A673 (cell line): ENCODE measurements at places on chromosomes 3 and 15. TPM values are rescaled to one million over a fixed set of nuclear protein-coding genes. Genes with fewer than 3 reads are reported as not detected.

DNA sequence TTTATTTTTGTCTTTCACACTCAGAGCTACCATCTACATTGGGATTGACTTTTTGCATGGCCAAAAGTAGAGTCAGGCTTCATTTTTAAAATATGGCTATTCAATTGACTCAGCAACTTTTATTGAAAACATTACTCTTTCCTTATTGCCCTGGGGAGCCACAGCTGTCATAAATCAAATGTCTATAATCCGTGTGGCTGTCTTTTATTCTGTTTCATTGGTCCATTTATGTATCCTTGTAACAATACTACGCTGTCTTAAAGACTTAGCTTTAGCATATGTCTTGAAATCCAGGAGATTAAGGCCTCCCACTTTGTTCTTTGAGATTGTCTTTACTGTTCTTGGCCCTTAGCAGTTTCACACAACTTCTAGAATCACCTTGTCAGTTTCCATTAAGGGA, 55.2 kb downstream of the CEMIP start:
- no peaks in the 10 kb centered on the region for H3K27me3 ChIP-seq
- no peaks in the 10 kb centered on the region for H3K36me3 ChIP-seq
- no peak overlapping the region for H3K4me3 ChIP-seq
- no peaks in the 10 kb centered on the region for H3K4me1 ChIP-seq
- no peak for DNase-seq

GRCh38 chr3:12303993-12304392, 15.1 kb downstream of the PPARG start:
- no peaks in the 10 kb centered on the region for H3K36me3 ChIP-seq
- DNase-seq, result no peak
- peaks cover 9% of the 10 kb centered on the region for H3K27me3 ChIP-seq
- no peaks in the 10 kb centered on the region for H3K4me1 ChIP-seq

The ITPKA gene
- total RNA-seq, result 4.3 and 5.6 TPM in 2 replicates

The CEP19 gene
- total RNA-seq, result 6.0 TPM in 2 replicates

The CLRN1 gene
- not detected in 2 replicates for total RNA-seq

- H3K4me1 ChIP-seq, result peaks cover 21% of the 10 kb centered on the region
- H3K27me3 ChIP-seq, result no peaks in the 10 kb centered on the region
- no peak overlapping the region for H3K27ac ChIP-seq
- peak; percentile 30 for DNase-seq
- no peak overlapping the region for H3K4me3 ChIP-seq
- no peaks in the 10 kb centered on the region for H3K36me3 ChIP-seq
Measured at GRCh38 chr3:66053550-66054094, 14.9 kb upstream of the MAGI1 start.

The CYP11A1 gene
- not detected in 2 replicates for total RNA-seq

The TWF2 gene
- 18.3 and 21.0 TPM in 2 replicates for total RNA-seq

The CSTA gene
- total RNA-seq, result 3.8 and 6.5 TPM in 2 replicates

GRCh38 chr3:106817706-106818105, 559.5 kb upstream of the CCDC54 start:
- no peak overlapping the region for H3K4me3 ChIP-seq
- H3K4me1 ChIP-seq, result peaks cover 3% of the 10 kb centered on the region
- no peaks in the 10 kb centered on the region for H3K36me3 ChIP-seq
- H3K27me3 ChIP-seq, result no peaks in the 10 kb centered on the region
- no peak overlapping the region for H3K27ac ChIP-seq

GRCh38 chr3:171833789-171834460, 9.2 kb upstream of the TMEM212 start:
- no peaks in the 10 kb centered on the region for H3K36me3 ChIP-seq
- peak; percentile 37 for DNase-seq
- H3K4me1 ChIP-seq, result peaks cover 14% of the 10 kb centered on the region
- no peak overlapping the region for H3K27ac ChIP-seq
- H3K4me3 ChIP-seq, result no peak overlapping the region

DNA sequence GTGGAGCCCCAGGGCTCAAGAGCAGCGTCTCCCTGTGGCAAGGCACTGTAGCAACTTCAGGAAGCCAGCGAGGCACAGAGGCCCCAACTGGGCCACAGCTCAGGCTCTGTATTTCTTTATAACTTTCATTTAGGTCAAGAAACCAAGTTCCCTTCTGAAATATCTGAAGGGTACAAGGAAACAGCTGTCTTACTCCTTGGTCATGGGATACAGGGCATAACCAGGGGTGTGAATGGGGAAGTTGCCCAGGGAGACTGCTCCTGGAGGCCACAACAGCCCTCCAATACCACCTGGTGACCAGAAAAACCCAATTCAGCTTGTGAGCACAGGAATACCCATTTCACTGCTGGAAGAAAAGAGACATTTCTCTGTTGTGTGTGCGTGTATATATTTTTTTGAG, 13.3 kb upstream of the SPTBN5 start:
- no peak for DNase-seq
- H3K4me3 ChIP-seq, result no peak overlapping the region
- no peak overlapping the region for H3K27ac ChIP-seq
- H3K36me3 ChIP-seq, result peaks cover 6% of the 10 kb centered on the region
- H3K27me3 ChIP-seq, result no peaks in the 10 kb centered on the region

DNA sequence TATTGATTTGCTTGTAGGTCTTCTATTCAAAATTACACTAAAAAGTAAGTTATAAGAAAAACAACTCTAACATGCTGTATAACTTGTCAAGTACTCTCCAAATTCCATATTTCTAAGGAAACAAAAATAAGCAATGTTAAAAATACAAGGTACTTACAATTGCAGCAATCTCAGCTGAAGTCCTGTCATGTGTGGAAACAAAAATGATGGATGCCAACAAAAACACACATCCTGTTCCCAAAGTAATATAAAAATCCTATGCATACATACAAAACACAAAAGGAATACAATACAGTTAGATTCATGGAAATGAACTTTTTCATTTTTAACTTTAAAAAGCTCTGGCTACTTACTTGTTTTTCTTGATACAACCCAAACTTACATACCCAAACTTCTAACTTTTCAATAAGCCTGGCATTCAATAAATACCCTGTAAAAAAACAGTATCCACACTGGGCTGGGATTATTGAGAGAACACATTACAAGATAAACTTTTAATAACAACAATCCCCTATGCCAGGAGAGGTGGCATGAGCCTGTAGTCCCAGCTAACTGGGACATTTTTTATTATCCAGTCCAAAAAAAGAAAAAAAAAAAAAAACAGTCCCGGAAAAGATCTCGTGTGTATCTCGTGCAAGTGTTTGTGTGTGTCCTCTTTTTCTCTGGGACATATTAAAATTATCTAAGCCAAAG, 14.7 kb downstream of the CMTM6 start:
- no peaks in the 10 kb centered on the region for H3K27me3 ChIP-seq
- H3K27ac ChIP-seq, result no peak overlapping the region
- no peaks in the 10 kb centered on the region for H3K4me1 ChIP-seq
- H3K4me3 ChIP-seq, result no peak overlapping the region
- H3K36me3 ChIP-seq, result no peaks in the 10 kb centered on the region
- no peak for DNase-seq

The NR1I2 gene
- not detected in 2 replicates for total RNA-seq

DNA sequence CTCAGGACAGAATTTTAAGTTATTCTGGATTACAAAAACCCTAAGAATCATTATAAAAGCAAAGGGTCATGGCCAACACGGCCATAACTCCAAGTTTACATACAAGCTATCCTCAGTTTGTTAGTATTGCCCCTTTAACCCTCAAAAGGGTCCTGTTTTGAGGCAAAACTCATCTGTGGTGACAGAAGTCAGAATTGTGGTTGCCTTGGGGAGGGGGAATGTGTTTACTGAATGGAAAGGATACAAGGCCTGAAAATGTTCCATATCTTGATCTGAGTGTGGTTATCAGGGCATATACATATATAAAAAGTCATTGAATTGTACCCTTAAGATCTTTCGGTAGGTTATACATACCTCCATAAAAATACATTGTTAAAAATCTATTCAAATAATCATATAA, 2.1 kb downstream of the SFMBT1 start:
- H3K4me3 ChIP-seq, result no peak overlapping the region
- H3K27me3 ChIP-seq, result peaks cover 16% of the 10 kb centered on the region
- H3K4me1 ChIP-seq, result no peaks in the 10 kb centered on the region
- no peaks in the 10 kb centered on the region for H3K36me3 ChIP-seq
